ENCODE measurements at places on chromosomes 16 and 17.

- no peak for DNase-seq
These were observed 134.4 kb downstream of the CYLD start for GRCh38 chr16:50876263-50876662.

GRCh38 chr16:79653373-79653891 is 52.9 kb upstream of the MAF start:
- no peak for DNase-seq

DNA sequence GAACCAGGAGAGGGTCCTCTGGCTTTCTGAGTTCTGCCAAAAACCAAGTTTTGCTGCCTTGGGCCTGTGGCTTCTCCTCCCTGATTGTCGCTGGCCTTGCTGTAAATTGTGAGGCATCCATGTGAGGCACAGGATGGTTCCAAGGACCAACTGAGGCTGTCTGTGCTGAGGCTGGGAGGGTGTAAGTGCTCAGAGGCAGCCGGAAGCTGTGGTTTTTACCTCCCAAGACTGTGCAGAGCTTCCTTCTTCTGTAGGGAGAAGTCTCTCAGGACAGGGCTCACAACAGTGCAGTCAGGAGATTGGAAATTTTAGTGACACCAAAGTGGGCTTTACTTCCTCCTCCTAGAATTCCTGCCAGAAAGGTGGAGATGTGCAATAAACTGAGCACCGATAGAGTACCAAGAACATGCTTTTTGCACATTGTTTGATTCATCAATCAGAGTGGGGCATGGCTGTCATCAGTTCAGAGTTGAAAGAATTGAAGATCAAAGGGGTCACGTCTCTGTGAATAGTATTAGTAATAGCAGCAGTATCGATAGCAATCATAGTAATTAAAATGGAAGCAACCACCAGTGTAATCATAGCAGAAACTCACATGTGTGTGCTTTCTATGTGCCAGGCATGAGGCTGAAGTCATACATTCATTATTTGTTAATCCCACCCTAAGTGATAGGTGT is 467.1 kb downstream of the WWOX start:
- no peak for DNase-seq

DNA sequence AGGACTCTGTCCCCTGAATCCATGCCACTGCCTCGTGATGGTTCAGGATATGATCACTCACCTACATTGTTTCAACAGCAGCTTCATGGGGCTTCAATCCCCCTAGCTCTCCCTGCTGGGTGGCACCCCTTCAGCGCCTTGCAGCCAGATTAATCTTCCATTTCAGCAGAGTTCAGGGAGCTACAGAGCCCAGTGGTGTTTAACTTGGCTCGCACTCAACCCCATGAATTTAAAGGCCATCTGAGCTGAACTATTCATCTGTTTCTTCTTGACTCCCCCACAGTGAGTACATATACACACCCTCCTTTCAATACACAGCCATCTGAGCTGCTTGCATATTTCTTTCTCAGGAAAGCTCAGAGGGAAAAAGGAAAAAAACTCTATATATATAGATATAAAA is 202.8 kb upstream of the C16orf82 start:
- no peak for DNase-seq

DNA sequence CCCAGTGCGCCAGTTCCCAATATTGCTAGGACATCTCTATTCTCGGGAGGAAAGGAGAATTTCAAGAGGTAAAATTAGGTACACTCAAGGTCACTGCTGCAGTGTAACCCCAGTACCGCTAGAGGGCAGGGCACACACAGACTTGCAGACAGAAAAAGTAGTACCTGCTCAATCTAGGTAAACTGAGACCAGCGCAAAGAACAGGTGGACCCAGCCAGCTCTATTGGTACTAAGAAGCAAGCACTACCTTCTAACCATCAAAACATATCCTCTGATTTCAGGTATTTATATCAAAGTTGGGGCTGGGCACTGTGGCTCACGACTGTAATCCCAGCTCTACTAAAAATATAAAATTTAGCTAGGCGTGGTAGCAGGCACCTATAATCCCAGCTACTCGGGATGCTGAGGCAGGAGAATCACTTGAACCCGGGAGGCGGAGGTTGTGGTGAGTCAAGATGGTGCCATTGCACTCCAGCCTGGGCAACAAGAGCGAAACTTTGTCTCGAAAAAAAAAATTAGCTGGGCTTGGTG is 3.6 kb upstream of the WDR81 start:
- peak; percentile 52 for DNase-seq

DNA sequence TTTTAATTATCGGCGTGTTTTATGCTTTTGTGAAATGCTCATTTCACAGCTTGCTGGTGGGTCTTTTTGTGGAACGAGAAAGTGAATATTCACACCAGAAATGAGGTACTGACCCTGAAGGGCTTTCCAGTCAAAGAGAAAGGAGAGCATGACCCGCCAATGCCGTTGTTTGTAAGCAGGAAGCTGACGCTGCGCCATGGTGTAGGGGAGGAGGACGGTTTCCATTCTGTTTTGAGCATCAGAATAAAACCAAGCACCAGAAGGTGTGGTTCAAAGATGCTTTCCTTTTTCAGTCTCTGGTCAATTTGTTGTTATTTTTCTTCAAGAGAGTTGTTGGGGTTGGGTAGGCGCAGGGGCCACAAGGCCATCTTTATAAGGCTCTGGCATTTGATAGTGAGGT is 669.3 kb downstream of the WWOX start:
- DNase-seq, result no peak

DNA sequence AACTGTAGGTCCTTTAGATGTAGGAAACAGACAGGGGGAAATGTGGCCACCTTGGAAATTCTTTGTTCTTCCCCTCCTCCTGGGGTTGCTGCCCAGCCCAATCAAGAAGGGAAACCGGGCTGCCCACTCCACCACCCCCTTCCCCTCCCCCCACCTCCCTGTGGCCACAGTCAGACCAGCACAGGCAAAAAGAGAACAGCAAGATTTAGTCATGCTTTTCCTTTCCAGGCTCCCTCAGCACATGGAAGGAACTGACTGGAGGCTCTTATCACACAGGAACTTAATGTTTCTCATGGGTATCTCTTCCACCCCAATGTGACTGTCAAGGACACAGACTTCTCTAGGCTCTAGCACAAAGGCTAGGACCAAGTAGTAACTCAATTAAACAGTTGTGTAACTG is 3.0 kb upstream of the CCL1 start:
- no peak for DNase-seq

GRCh38 chr17:17937201-17937853 is 34.9 kb downstream of the TOM1L2 start:
- no peak for DNase-seq

- DNase-seq, result no peak
These were observed 30.5 kb downstream of the CPPED1 start for GRCh38 chr16:12773221-12773620.

Data from EL (cell line).